ENCODE measurements at places on chromosomes 1 and 21.

DNA sequence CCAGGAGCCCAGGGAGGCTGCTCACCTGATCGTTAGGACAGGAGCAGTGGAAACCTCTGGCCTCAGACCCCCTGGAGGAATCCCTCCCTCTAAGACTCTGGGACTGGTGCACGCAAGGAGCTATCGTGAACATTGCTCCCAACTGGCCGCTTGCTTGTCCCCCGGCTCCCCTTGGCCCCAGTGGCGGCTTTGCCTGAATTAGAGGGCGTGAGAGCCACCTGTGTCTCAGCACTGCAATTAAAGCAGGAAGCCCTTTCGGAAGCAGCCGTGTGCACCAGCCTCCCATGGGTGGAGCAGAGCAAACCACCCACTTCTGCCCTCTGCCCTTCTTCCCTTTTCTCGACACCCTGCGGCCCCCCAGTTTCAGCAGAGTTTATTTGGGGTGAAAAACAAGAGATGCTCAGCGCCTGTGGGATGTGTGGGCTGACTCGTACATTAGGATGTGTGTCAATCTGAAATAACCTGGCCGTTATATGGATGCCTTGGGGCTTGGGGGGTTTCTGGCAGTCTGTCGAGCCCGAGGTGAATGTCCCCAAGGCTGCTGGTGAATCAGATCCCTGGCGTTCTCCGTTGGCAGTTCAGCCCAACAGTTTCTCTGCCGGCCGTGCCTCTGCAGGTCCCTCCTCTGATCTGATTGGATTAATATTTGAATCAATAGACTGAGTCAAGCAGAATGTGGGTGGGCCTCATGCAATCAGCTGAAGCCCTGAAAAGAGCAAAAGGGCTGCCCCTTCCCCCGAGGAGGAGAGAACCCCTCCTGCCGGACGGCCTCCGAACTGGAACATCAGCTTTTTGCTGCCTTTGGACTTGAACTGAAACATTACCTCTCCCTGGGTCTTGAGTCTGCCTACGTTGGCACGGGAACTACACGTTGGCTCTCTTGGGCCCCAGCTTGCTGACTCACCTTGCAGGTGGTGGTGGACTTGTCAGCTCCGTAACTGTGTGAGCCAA lies 7.3 kb upstream of the UMODL1 start:
- DNase-seq: peak; percentile 55

DNA sequence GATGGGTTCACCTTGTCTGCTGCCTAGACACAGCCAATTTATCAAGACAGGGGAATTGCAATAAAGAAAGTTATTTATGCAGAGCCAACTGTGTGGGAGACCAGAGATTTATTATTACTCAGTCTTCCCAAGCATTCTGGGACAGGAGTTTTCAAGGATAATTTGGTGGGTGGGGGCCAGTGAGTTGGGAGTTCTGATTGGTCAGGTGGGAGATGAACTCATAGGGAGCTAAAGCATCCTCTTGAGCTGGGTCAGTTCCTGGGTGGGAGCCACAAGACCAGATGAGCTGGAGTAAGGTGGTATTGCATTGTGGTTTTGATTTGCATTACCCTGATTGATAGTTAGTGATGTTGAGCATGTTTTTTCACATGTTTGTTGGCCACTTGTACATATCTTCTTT lies 86.1 kb downstream of the PRKAB2 start:
- no peak for DNase-seq

DNA sequence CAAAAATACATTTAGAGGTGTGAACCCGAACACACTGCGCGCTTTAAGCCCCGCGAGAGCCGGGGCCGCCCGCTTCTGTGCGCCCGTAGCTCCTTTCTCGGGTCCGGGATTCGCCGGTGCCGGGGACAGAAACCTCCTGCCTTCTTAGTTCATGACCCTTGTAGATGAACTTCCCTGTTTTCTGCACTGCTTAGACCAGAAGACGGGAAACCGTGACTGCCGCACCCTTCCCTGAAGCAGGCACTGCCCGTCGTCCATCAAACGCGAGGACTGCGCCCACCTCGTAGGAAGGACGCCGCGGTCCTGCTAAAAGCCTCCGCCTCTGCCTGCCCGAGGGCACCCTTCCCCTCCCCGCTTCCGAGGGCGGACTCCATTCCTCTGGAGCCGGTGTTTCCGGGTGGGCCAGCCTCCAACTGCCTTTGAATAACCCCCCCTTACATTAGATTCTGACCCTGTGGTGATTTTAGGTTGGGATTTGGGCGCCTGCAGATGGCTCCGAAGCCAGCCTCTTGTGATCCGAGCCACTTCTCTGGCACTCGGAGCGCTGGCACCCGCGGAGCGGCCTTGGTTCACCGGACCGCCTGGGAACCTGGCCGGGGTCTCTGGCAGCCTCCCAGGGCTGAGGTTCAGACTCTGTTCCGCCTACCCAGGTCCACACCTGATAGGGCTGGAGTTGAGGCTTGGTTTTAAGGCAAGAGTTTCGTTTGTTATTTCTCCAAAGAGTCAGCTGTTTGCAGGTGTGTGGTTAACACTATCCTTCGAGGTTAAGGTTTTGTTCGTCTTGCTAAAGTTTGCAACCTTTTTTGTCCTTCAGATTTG lies 1.2 kb upstream of the PTTG1IP start:
- peak; percentile 37 for DNase-seq

GRCh38 chr1:43143441-43143888 lies 28.6 kb downstream of the EBNA1BP2 start:
- no peak for DNase-seq

DNA sequence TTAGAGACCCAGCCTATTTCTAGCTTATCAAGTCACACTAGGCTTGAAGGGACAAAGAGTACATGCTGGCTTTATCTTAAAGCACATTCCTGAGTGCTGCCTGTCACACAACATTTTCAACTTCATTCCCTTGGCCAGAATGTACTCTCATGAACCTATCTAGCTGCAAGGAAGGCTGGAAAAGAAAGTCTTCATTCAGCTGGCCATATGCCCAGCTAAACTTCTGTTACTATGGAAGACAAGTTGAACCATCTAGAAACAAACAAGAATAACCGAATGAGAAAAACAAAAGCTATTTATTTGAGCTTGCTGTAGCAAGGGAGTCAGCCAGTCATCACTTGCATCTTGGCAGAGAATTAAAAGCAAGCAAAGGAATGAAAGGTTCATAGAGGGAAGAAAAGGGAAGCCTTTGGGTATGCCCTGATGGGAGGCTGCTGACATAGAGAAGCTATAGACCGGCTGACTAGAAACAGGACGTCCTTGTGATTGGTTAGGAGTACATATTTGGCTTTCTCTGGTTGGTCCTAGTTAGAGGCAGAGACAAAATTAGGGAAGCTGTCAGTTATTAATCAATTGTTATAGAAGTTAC lies 108.4 kb downstream of the NEK7 start:
- DNase-seq: no peak

- DNase-seq: no peak
Measured at GRCh38 chr1:196535727-196536126, 72.5 kb downstream of the KCNT2 start.

- no peak for DNase-seq
Measured at GRCh38 chr1:169529068-169529642, 43.4 kb upstream of the SLC19A2 start.

GRCh38 chr21:17488620-17489019 lies 24.2 kb upstream of the CXADR start:
- DNase-seq: no peak

GRCh38 chr1:46804027-46804889 lies 5.4 kb downstream of the CYP4B1 start:
- DNase-seq: no peak

GRCh38 chr21:46459356-46460112 lies 843 bp downstream of the DIP2A start:
- DNase-seq: peak; percentile 4

DNA sequence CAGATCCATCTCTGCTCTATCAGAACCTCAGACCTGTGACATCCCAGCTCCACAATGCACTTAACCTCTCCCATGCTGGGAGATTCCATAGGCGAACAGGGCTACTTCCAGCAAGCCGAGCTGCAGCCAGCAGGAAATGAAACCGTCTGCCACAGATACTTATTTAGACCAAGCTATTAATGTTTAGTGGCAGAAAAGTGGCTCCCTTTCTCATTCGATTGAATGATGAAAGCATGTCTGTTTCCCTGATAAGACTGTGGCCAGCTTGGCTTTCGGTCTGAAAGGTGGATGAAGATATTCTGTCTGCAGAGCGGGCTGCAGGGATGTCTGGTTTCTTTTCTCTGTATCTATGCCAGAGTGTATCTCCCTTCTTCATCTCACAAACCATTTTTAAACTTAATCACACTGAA lies 146.4 kb downstream of the GREM2 start:
- no peak for DNase-seq

- no peak for DNase-seq
Measured at GRCh38 chr1:52057255-52057654, 1.2 kb downstream of the BTF3L4 start.

DNA sequence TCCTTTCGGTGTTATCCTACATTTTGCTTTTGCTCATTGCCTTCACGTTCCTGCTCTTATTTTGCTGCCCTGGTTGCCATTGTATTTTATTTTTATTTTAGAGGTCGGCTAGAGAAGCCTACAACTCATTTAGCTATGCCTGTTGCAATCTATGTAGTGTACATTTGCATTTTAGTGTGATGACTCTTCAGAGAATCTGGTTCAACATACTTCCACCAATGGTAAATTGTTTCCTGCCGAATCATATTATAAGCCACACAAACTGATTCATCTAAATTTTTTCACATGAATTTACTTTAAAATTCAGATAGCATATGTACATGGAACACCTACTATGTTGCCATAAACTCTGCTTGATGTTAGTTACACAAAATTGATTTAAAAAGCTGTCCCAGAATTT lies 1596.9 kb downstream of the PLA2G4A start:
- no peak for DNase-seq

DNA sequence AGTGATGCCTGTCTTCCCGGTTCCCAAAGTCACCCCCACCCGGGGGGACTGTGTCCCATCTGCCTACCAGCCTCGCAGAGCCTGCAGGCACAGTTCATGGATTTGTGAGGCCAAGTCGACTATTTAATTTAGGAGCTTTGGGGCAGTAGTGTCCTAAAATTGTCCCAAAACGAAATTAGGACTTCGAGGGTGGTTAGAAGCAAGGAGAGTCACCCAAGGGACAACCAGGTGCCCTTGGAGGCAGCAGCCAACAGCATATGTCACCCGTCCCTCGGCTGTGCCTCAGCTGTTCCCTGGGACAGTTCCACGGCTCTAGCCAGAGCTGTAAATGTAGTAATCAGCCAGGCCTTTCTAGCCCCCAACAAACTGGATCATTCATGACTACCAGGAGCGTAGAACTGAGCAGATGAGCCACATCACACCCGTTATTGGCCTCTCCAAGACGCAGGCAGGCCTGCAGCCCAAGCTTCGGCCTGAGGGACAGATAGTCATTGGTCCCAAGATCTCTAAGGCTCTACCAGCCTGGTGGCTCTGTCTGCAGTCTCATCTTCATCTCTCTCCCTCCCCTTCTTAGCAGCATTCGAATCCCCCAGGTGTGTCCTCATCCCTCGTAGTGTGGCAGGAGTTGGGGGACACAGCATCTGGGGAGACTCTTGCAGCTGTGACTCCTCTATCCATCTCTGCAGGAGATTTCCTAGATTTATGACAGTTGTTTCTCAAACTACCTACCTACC lies 2.9 kb downstream of the PAX7 start:
- DNase-seq: no peak

GRCh38 chr1:163069142-163069541 lies at the start of gene RGS4:
Gene RGS4 (plus strand): TSS chr1:163069361. CDS start chr1:163069485, 124 bp downstream.
- no peak for DNase-seq

GRCh38 chr1:103948526-103948925 lies 198.8 kb downstream of the AMY1C start:
- DNase-seq: no peak

DNA sequence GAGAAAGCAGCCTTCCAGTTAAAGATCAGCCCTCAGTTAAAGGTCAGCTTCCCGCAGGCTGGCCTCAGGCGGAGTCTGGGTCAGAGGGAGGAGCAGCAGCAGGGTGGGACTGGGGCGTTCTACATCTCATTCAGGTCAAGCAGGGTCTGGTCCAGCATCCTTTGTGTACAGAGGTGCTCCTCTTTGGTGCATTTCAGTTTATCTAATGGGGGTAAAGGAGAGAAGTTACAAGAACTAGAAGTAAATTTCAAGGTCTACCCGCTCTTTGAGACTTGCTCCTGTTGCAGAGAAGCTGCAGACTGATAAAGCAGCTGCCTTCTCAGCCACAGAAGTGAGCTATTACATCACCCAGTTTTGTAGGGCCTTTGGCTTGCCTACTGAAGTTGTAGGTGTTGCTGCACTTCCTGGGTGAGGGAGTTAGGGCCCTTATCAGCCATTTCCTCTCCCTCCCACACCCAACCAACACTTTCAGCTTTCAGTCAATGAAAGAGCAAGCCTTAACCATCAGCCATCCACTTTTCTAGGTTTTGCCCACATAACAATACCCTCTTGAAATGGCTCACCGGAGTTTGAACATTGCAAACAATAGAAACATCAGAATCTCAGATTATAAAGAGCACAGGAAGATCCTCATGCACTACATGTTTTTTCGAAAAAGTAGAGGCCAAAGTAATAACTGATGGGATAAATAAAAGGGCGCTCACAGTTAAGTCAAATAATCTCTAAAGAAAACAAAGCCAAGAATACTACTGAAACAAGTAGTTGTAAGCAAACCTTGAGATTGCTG lies 2.8 kb upstream of the NUP210L start:
- peak; percentile 87 for DNase-seq

- no peak for DNase-seq
Measured at GRCh38 chr1:248788327-248788726, 32.8 kb upstream of the LYPD8 start.

GRCh38 chr1:47852006-47852718 lies 145.0 kb downstream of the TRABD2B start:
- no peak for DNase-seq

- DNase-seq: no peak
Measured at GRCh38 chr1:239731082-239731748, 344.8 kb downstream of the CHRM3 start.

DNA sequence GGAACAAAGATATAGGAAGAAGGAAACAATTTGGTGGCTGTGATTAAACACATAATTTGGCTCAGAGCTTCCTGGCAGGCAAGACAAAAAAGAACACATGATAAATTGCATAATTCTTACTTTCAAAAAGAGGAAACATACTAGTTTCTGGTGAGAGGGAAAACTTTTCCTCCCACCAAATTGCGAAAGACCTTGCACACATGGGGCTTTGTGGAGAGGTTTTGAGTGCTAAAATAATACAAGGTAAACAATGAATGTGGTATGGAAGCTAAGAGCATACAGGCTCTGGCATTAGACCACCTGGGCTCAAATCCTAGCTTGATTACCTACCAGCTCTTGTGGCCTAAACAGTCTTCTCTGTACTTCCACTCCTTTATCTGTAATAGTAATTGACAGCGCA lies 140.2 kb upstream of the HOOK1 start:
- no peak for DNase-seq

GRCh38 chr1:187121661-187122060 lies 292.9 kb downstream of the PLA2G4A start:
- no peak for DNase-seq

GRCh38 chr1:100866041-100866900 lies 28.4 kb downstream of the EXTL2 start:
- DNase-seq: no peak

GRCh38 chr1:2543543-2544092 lies 12.6 kb upstream of the TNFRSF14 start:
- DNase-seq: no peak

DNA sequence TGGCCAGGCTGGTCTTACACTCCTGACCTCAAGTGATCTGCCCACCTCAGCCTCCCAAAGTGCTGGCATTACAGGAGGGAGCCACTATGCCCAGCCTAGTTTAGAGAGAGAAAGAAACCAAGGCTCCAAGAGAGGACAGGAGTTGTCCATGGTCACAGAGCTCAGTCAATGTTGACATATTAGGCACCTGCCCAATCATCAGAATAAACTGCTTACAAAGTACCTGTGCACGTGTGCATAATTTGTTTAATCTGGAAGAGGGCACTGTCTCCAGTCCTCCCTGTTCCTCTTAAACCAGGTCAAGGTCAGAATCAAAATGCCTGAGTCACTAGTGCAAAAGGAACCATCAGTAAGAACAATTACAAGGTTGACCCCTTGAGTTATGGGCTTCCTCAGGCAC lies 20.3 kb upstream of the MPZL1 start:
- DNase-seq: no peak

All from T-helper 2 cell treated with Interferon-gamma antibody and Interleukin-4, amounts not matched to agents 5 μg/mL and 100 μg/mL, for 36 hours (primary cell).